Stimulated activated CD4-positive, alpha-beta T cell treated with anti-CD3 and anti-CD28 coated beads, Interleukin-1b, Interleukin-23, amount 100 ng/mL, for 48 hours (primary cell): ENCODE measurements at places on chromosomes 13 and 19.

GRCh38 chr19:52101866-52102562 lies 6.4 kb upstream of the ZNF841 start:
- no peak for DNase-seq

GRCh38 chr13:24032674-24033073 lies 127.8 kb upstream of the SPATA13 start:
- DNase-seq = no peak

DNA sequence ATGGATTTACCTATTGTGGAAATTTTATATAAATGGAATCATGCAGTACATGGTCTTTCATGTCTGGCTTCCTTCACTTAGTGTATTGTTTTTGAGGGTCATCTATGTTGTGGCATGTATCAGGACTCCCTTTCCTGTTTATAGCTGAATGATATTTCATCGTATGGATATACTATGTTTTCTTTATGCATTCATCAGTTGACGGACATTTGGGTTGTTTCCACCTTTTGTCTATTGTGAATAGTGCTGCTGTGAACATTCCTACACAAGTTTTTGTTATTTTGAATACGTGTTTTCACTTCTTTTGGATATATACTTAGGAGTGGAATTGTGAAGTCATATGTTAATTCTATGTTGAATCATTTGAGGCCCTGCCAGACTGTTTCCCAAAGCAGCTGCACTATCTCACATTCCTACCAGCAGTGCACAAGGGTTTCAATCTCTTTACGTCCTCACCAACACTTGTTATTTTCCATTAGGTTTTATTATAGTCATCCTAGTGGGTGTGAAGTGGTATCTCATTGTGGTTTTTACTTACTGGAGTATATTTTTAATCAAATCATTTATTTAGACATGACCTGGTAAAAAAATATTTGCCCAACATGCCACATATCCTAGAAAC lies 262.7 kb downstream of the DLEU7 start:
- no peak for DNase-seq

DNA sequence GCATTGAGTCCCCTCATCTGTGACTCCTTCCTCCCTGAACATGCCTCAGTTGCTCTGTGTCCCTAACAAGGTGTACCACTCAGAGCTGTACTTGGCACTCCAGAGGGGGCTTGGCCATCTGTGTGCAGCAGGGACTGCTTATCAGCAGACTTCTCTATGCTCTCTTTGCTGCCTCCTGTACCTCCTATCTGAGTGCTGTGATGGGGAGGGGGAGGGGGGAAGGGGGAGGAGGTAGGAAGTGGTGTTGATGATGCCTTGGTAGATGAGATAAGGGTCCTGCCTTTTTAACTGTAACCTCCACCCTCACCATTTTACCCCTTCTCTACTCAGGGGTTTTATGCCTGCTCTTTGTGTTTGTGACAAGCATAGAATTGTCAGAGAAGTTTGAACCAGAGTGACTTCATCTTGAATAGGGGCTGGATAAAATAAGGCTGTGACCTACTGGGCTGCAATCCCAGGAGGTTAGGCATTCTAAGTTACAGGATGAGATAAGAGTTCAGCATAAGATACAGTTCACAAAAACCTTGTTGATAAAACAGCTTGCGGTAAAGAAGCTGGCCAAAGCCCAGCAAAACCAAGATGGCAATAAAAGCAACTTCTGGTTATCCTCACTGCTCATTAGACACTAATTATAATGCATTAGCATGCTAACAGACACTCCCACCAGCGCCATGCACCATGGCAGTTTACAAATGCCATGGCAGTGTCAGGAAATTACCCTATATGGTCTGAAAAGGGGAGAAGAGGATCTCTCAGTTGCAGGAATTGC lies 13.2 kb downstream of the PCDH8 start:
- DNase-seq = no peak

GRCh38 chr13:25170554-25171111 lies 1.5 kb downstream of the AMER2 start:
- no peak for DNase-seq

DNA sequence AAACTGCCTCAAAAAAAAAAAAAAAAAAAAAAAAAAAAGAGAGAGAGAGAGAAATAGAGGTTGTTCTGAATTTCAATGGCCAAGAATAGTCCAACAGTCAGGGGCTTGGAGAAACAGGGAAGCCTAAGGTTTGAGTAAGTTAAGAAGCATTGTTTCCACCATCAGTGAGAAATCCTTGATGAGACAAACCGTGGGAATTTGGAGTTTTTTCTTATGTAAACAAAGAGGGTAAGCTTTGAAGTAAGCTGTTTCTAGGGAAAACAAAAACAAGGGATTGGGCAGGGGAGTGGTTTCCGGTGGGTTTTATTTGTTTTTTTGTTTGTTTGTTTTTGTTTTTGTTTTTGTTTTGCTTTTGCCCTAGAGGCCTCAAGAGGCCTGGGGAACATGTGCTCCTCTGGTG lies 11.2 kb upstream of the ERVV-1 start:
- DNase-seq = no peak

DNA sequence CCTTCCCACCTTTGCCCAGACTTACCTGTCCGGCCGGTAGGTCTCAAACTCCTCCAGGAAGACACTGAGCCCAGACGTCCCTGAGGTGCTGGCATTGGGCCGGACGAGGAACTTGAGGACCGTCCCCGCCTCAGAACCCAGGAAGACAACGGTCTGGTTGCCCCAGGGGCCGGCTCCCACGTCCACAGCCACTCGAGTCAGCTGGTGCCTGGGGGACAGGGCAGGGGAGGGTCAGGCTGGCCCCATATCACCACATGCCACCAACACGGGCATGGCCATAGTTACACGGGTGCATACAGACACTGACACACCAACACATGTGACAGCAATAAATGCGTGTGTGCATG lies 8.4 kb upstream of the LRG1 start:
- DNase-seq = no peak

GRCh38 chr19:38033658-38034491 lies 126.9 kb downstream of the SIPA1L3 start:
- DNase-seq = no peak

GRCh38 chr19:13712767-13713201 lies 51.5 kb upstream of the MRI1 start:
- DNase-seq = no peak

DNA sequence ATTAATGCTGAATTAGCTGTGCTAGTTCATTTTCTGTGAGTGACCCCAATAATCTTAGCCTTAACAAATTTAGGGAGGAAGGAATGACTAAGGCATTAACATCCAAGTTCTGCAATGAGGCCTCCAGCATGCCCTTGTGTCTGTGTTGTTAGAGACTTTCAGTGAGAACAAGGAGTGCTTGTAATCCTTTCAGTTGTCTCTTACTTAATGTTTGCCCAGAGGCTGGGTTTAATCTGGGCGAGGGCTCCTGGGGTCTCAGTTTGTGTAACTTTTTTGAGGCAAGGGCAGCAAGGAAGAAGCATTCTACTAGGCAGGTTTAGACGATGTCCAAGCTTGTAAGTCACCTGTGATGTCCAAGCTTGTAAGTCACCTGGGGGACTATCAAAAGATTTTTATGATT lies 24.3 kb downstream of the CCNA1 start:
- no peak for DNase-seq

GRCh38 chr13:36124236-36124822 lies 6.9 kb downstream of the DCLK1 start:
- no peak for DNase-seq

DNA sequence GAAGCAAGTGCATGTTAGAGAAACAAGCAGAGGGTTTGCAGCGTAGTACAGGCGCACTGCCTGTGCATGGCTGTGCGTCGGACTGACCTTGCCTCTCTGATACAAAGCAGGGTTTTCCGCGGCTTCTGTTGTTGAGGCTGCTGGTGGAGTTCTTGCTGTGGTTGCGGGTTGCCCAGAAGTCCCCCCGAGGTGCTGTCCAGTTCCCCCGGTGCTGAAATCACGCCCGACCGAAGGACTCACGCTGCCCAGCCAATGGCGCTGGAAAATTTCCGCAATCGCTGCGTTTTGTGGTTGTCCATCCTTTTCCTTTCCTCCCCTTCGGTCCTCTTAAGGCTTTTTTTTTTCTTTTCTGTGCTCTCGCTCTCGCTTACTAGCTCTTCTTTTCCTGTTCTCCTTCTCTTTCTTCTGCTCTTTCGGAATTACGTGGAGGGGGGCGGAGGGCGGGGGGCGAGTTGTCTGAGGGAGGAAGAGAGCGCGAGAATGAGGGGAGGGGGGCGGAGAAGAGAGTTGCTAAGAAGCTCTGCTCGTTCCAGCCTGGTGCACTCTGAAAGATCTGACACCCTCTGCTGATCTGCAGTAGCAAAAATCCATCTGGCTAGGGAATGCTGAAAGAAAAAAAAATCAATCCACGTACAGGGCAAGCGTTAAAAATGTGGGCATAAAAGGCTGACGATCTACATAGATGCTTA lies at the start of gene SLITRK1:
Gene SLITRK1 (minus strand): TSS at position 558 of the 689 bp plus-strand sequence. CDS start 967 bp downstream, outside the sequence.
- no peak for DNase-seq

- DNase-seq = no peak
Measured at GRCh38 chr19:33273065-33273736, 29.1 kb downstream of the CEBPA start.

DNA sequence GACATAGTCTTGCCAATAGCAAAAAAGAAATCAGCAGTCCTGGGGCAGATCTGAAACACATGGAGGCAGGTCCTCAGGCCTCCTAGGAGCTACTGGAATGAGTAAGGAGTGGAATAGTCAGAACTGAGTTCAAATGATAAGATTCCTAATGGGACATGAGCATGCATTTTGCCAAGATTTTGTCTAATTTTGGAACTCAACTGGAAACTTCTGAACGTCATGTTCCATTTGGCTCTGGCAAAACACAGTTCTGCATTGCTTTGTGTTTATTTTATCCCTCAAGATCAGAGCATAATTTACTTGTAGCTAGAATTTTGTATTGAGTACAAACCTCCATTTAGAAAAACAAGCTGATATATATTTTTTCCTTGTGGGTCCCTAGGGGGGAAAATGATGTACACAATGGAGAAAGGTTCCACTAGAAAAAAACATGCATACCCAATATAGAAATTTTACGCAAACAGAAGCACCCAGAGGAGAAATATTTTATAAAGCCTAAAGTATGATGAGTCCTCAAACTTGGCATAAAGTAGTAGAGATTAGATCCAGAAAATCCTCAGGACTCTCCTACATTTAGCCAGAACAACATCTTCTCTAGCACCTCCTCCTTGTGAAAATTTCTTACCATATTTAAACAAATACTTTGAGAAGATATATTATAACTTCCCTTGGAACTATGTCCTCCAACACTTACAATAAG lies 149.0 kb upstream of the SERP2 start:
- no peak for DNase-seq

DNA sequence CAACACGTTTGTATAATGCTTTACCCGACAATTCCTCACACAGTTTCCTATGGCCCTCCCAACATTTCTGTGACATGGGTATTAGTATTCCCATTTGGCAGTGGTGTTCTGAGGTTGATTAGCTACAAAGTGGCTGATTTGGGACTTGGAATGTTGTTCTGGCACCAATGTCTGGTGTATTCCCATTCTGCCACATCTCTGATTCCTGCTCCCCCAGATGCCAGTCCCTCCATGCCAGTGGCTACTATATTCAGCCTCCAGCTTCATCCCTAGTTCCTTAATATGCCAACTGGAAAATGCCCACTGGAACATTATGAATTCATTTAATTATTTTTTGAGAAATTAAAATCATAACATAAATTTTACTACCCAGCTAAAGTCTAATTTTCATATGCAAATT lies 60.6 kb upstream of the NBEA start:
- DNase-seq = no peak

GRCh38 chr13:72104656-72105180 lies 237.7 kb upstream of the DACH1 start:
- DNase-seq = no peak

DNA sequence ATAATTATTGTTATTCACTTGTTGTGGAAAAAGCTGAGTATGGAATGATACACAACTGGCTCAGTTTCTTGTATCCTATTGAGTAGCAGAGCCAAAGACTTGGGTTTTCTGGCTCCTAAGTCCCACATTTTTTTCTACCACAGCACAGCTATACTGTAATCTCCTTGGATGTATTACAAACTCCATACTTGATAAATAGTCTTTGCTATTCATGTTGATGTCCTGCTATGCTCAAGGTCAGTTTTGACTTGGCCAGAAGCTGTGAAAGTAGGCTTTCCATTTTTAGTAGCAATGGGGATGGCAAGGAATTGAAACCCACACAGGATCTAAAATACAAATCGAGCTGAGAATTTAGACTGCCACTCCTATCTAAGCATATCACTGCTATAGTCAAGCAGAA lies 79.1 kb downstream of the B3GLCT start:
- DNase-seq = no peak

DNA sequence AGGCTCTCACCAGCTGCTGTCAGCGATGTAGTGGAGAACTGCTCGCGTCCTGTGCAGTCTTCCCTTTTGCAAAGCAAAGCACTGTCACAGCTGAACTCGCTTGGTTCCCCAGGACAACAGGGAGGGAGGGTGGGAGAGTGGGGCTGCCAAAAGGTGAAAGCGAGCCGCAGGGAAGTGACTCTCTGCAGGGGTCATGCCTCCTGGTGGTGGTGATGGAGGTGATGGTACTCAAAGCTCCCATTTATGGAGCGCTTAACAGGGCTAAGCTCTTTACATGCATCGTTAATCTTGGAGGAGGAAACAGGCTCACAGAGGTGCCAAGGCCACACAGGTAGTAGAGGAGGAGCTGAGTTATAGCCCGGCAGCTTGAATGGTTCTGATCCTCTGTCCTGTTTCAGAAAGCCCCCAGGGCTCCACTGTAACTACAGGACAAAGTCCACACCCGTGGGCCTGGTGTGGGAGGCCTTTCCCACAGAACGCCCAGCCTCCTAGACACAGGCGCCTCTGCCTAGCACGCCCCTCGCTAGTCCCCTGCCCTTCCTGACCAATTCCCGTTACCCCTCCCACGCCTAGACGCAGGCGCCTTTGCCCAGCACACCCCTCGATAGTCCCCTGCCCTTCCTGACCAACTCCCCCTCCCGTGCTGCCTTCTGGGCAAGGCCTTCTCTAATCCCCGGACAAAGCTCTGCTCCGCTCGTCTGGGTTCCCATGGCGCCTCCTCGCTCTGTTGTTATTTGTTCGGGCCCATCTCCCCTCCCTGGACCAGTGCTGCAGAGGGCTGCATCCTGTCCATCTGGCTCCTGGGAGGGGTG lies 10.7 kb downstream of the PPP1R37 start:
- DNase-seq = no peak

GRCh38 chr19:44303976-44304568 lies 753 bp downstream of the ZNF235 start:
- DNase-seq = no peak

- no peak for DNase-seq
Measured at GRCh38 chr19:30136611-30137195, 194.7 kb downstream of the URI1 start.

GRCh38 chr19:58557221-58558065 lies 968 bp downstream of the UBE2M start:
- no peak for DNase-seq

- DNase-seq = no peak
Measured at GRCh38 chr19:48372904-48373303, 8.7 kb downstream of the SYNGR4 start.

GRCh38 chr19:3908266-3909054 lies 24.4 kb upstream of the NMRK2 start:
- DNase-seq = no peak
